CD4-positive, alpha-beta T cell (primary cell): ENCODE measurements at places on chromosomes 6 and 20. TPM values are rescaled to one million over a fixed set of nuclear protein-coding genes. Genes with fewer than 3 reads are reported as not detected.

The PRELID3B gene
- 55.8 TPM for total RNA-seq

- no peaks in the 10 kb centered on the region for H3K36me3 ChIP-seq
- no peak overlapping the region for H3K4me3 ChIP-seq
- H3K27me3 ChIP-seq = peaks cover 8% of the 10 kb centered on the region
Measured at GRCh38 chr6:41675176-41675775, 37.0 kb downstream of the MDFI start.

DNA sequence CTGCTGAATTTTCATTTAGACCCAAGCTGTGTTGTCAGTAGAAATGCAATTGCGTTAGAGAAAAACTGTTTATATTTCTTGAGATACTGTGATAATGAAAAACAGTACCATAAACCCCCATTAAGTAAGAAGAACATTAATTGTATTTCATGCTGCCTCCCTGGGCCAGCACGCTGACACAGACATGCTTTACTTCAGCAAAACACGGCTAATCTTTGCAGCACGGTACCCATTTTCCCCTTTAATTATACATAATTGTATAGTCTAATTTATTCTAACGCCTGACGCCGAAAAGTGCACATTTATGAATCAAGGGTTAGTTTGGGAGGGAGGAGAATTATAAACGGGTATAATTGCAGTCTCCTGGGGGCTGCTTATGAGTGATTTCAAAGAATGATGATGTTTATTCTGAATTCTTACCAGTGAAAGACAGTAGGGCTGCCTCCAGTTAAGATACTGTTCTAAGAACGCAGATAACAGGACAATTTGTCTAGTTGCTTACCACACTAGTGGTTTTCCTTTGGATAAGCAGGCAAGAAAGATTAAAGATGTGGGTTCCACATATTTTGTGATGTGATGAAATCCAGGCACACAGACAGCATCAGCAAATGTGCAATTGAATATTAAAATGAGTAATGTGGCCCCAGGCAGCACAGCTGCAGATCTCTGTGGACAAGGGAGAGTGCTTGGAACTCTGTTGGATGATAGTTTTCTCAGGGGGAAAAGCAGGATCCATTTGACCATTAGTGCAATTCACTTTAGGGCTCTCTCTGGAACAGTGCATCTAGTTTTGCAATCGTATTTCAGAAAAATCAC is 4.7 kb upstream of the SULF2 start:
- no peak overlapping the region for H3K4me3 ChIP-seq
- H3K27ac ChIP-seq = no peak overlapping the region

GRCh38 chr6:4358414-4359107 is 223.2 kb upstream of the ECI2 start:
- no peak overlapping the region for H3K27ac ChIP-seq
- no peak overlapping the region for H3K4me3 ChIP-seq
- no peaks in the 10 kb centered on the region for H3K36me3 ChIP-seq

The MMP24 gene
- total RNA-seq = not detected

The XKR7 gene
- total RNA-seq = not detected

The OGFR gene
- total RNA-seq = 56.0 TPM
